Activated naive CD8-positive, alpha-beta T cell treated with anti-CD3 and anti-CD28 coated beads, Interleukin-2, amount 10 ng/mL, durations not matched to agents 7 days and 5 days (primary cell): ENCODE measurements at places on chromosomes 5 and 9. TPM values are rescaled to one million over a fixed set of nuclear protein-coding genes. Genes with fewer than 3 reads are reported as not detected.

DNA sequence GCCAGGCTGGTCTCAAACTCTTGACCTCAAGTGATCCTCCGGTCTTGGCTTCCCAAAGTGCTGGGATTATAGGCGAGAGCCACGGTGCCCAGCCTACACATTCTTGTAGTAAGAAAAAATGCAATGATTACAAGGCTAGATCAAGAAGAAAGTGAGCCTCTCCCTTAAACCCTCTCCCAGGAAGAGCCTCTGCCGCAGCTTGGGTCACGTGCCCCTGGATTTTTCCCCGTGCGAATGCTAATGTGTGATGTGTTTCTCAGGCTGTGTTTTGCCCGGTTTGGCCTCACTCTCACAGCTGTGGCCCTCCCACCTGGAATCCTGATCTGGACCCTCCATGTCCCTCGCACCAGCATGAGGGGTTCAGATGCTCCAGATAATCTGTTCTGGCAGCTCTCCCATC lies 6.9 kb downstream of the PLPP7 start:
- H3K4me1 ChIP-seq: no peaks in the 10 kb centered on the region
- no peak overlapping the region for H3K27ac ChIP-seq
- no peaks in the 10 kb centered on the region for H3K36me3 ChIP-seq
- no peak overlapping the region for H3K4me3 ChIP-seq
- H3K27me3 ChIP-seq: peaks cover 4% of the 10 kb centered on the region

- H3K27ac ChIP-seq: no peak overlapping the region
- H3K4me3 ChIP-seq: no peak overlapping the region
- H3K36me3 ChIP-seq: no peaks in the 10 kb centered on the region
- H3K4me1 ChIP-seq: no peaks in the 10 kb centered on the region
- DNase-seq: no peak
Measured at GRCh38 chr9:104794070-104794469, 30.1 kb downstream of the NIPSNAP3B start.

DNA sequence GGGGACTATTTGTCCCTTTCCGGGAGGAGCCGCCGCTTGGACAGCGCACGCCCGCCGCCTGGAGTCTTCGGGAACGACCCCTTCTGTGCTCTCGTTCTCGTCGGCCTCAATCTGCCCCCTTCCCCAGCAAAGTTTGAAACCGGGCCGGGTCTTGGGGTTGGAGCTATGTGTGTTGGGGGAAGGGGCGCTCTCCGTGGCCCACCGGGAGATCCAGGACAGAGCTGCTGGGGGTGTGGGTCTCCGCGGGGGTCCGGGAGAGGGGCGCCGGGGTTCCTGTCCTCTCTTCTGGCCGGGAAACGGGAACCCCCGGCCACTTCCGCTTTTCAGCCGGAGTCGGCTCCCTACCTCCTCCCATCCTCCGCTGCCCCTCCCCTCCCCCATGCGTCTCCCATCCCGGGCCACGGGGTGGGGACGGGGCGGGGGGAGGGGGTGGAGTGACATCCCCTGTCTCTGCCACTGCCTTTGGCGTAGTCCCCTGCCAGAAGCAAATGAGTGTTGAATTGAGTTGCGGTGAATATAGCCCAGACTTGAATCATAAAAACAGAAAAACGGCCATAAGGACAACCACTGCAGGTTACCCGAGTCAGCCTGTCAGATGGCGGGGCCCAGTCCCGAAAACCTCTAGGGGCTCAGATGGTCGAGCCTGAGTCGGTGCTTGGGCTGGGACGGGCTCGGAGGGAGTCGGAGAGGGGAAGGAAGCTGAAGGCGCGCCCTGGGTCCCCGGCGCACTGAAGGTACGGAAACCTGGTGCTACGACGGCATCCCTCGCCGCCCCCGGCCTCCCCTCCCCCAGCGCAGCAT lies 1.1 kb downstream of the CPLX2 start:
- H3K27me3 ChIP-seq: peaks cover 58% of the 10 kb centered on the region
- no peak for DNase-seq
- H3K36me3 ChIP-seq: no peaks in the 10 kb centered on the region
- H3K4me3 ChIP-seq: no peak overlapping the region
- peaks cover 4% of the 10 kb centered on the region for H3K4me1 ChIP-seq

- no peak overlapping the region for H3K4me3 ChIP-seq
- no peaks in the 10 kb centered on the region for H3K4me1 ChIP-seq
- no peaks in the 10 kb centered on the region for H3K36me3 ChIP-seq
- peaks cover 60% of the 10 kb centered on the region for H3K27me3 ChIP-seq
- H3K27ac ChIP-seq: no peak overlapping the region
- DNase-seq: no peak
Measured at GRCh38 chr9:22160221-22160620, 151.1 kb upstream of the CDKN2B start.

DNA sequence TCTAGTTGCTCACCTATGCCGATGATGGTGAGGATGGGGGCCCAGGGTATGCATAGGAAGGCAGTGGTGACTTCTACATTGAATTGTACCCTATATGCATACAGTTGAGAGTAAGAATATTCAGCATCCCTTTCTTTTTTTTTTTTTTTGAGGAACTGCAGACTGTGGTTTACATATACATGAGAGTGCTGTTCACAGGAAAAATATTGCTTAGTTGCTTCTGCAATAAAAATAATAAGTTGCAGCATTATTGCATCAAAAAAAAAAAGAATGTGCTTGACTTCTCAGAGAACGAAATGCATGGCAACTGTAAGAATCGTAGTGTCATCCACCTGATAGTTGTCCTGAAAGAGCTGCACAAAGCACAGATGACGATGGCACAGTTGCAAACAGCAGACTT lies 52.8 kb downstream of the PTCD2 start:
- H3K36me3 ChIP-seq: peaks cover 1% of the 10 kb centered on the region
- H3K4me3 ChIP-seq: no peak overlapping the region
- no peaks in the 10 kb centered on the region for H3K4me1 ChIP-seq
- DNase-seq: no peak
- no peak overlapping the region for H3K27ac ChIP-seq
- H3K27me3 ChIP-seq: peaks cover 1% of the 10 kb centered on the region

GRCh38 chr9:16075696-16076095 lies 522.9 kb downstream of the CCDC171 start:
- DNase-seq: no peak
- H3K27me3 ChIP-seq: no peaks in the 10 kb centered on the region
- H3K4me3 ChIP-seq: no peak overlapping the region
- H3K27ac ChIP-seq: no peak overlapping the region
- H3K36me3 ChIP-seq: no peaks in the 10 kb centered on the region

DNA sequence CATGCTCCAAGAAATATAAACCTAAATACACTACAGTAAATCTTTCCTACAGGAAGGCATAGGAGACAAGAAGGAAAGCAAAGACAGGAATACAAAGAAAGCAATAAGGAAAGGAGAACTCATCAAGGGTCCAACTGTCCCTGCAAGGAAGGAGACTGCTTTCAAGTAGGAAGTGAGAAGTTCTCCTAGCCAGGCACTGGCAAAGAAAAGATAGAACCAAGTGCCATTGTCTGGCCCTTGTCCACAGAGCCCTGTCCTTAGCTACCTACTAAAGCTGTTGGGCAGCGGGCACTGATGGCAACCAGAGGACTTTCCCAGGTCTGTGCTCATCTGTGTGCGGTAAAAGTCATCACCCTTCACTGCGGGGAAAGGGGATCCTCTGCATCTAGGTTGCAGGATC lies 108.2 kb downstream of the KLHL3 start:
- peaks cover 3% of the 10 kb centered on the region for H3K4me1 ChIP-seq
- no peak overlapping the region for H3K27ac ChIP-seq
- DNase-seq: no peak
- H3K36me3 ChIP-seq: peaks cover 2% of the 10 kb centered on the region

DNA sequence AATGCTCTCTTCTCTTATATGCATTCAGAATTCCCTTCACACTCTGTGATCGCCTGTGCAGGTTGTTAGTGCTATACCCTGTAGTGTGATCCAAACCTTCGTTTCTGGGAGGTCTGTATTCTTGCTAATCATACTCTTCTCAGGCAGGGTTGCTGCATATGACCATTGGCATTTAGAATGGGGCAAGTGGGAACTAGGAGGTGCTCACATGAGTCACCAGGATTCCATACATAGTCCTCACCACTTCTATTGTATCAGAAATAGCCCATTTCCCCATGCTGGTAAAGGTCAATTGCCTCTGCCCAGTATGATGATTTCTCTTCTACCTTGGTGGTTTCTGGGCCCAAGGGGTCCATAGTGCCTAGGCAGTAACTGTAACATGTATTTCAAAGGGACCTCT lies 443.5 kb upstream of the CDH6 start:
- H3K4me1 ChIP-seq: no peaks in the 10 kb centered on the region
- no peak overlapping the region for H3K27ac ChIP-seq
- H3K36me3 ChIP-seq: no peaks in the 10 kb centered on the region
- no peak for DNase-seq
- H3K4me3 ChIP-seq: no peak overlapping the region
- no peaks in the 10 kb centered on the region for H3K27me3 ChIP-seq

GRCh38 chr5:41812156-41812555 lies 58.1 kb downstream of the OXCT1 start:
- no peak overlapping the region for H3K27ac ChIP-seq
- H3K36me3 ChIP-seq: peaks cover 21% of the 10 kb centered on the region
- no peaks in the 10 kb centered on the region for H3K27me3 ChIP-seq
- H3K4me1 ChIP-seq: peaks cover 26% of the 10 kb centered on the region
- no peak for DNase-seq

GRCh38 chr9:128280084-128280622 lies 4.1 kb downstream of the SWI5 start:
- no peaks in the 10 kb centered on the region for H3K27me3 ChIP-seq
- H3K36me3 ChIP-seq: peaks cover 1% of the 10 kb centered on the region
- DNase-seq: no peak
- H3K27ac ChIP-seq: peak overlapping the region; percentile 49
- H3K4me3 ChIP-seq: no peak overlapping the region

- no peaks in the 10 kb centered on the region for H3K4me1 ChIP-seq
- H3K27me3 ChIP-seq: no peaks in the 10 kb centered on the region
- no peak overlapping the region for H3K4me3 ChIP-seq
- H3K27ac ChIP-seq: no peak overlapping the region
- DNase-seq: no peak
Measured at GRCh38 chr9:10875752-10876151, 262.9 kb upstream of the PTPRD start.

GRCh38 chr5:176562189-176562588 lies 13.0 kb downstream of the CDHR2 start:
- H3K4me1 ChIP-seq: peaks cover 13% of the 10 kb centered on the region
- no peak overlapping the region for H3K27ac ChIP-seq
- H3K27me3 ChIP-seq: peaks cover 2% of the 10 kb centered on the region
- H3K36me3 ChIP-seq: no peaks in the 10 kb centered on the region
- no peak for DNase-seq

DNA sequence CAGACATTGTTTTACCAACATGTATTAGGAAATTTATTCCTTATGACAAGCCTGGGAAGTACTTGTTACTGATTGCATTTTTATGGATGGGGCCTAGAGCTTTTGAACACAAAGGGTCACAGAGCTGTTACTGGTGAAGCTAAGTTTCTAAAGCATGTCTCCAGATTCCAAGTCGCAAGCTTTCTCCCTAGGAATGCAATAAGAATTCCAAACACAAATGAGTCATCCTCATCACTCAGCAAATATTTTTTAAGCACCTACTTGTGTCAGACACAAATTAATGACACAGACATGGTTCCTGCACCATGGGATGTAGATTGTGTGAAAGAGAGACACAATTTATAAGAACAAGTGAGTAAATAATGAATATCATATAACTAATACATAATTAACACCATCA lies 11.0 kb upstream of the SH3RF2 start:
- no peaks in the 10 kb centered on the region for H3K36me3 ChIP-seq
- H3K27ac ChIP-seq: no peak overlapping the region
- no peak for DNase-seq
- H3K4me3 ChIP-seq: no peak overlapping the region

- no peaks in the 10 kb centered on the region for H3K27me3 ChIP-seq
- H3K4me3 ChIP-seq: no peak overlapping the region
- no peak overlapping the region for H3K27ac ChIP-seq
- H3K4me1 ChIP-seq: no peaks in the 10 kb centered on the region
- H3K36me3 ChIP-seq: peaks cover 44% of the 10 kb centered on the region
Measured at GRCh38 chr9:35056571-35057270, 15.7 kb downstream of the VCP start.

DNA sequence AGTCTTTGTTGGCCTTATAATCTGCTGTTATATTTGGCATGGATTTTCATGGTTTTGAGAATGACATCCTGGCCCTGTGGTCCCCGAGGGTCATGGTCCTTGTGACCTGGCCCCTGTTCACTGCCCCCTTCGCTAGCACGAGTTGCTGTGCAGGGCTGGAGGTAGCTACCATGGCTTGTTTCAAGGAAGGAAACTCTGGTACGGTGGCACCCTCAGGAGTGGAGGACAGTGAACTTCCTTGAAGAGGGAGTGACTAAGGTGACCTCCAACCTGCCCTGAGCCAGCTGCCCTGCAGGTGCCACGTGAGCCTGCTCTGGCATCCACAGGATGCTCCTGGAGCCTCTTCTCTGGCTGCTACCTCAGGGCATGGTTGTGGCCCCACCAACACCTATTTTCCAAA lies 62.1 kb downstream of the MTAP start:
- DNase-seq: no peak
- H3K4me1 ChIP-seq: no peaks in the 10 kb centered on the region
- no peak overlapping the region for H3K27ac ChIP-seq

DNA sequence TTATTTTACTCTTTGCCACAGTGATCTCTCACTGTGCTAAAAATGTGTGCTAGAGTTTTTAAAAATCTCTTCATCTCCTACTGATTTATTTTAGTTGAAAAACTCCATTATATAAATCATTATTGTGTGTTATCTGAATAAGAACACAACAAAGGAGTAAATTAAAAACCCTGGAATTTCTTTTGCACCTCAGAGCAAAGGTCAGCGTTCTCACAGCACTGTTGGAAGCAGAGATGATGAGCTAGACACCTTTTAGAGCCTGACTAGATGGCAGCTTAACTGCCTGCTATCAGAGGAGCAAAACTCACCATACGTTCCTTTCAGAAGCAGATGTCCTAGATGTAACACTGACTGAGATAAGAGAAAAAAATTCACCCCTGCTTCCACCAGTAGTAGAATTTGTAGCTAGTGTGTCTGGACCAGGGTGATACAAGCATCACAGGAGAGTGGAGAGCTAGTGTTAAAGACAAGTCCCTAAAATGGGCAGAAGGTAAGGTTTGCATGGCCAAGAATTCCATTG lies 147.1 kb downstream of the ENTREP1 start:
- peaks cover 14% of the 10 kb centered on the region for H3K4me1 ChIP-seq
- no peak for DNase-seq
- no peaks in the 10 kb centered on the region for H3K36me3 ChIP-seq
- peaks cover 6% of the 10 kb centered on the region for H3K27me3 ChIP-seq
- no peak overlapping the region for H3K27ac ChIP-seq

DNA sequence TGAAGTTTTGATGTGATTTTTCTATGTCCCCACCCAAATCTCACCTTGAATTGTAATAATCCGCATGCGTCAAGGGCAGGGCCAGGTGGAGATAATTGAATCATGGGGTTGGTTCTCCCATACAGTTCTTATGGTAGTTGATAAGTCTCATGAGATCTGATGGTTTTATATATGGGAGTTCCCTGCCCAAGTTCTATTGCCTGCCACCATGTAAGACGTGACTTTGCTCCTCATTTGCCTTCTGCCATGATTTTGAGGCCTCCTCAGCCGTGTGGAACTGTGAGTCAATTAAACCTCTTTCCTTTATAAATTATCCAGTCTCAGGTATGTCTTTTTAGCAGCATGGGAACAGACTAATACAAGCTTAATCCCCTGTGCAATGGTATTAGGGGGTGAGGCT lies 25.5 kb upstream of the RAI14 start:
- H3K4me1 ChIP-seq: no peaks in the 10 kb centered on the region

KLF9 gene
- total RNA-seq: 16.2 TPM

AMBP gene
- not detected for total RNA-seq

LRRC19 gene
- not detected for total RNA-seq

FAM200C gene
- total RNA-seq: 0.71 TPM
